ENCODE measurements at places on chromosomes 11 and 22.

GRCh38 chr11:34339149-34340064 lies 18.4 kb downstream of the ABTB2 start:
- DNase-seq: peak; percentile 30

GRCh38 chr11:113238721-113239120 lies 75.7 kb upstream of the TTC12 start:
- DNase-seq: no peak

- DNase-seq: no peak
Measured at GRCh38 chr11:14253840-14254239, 105.1 kb downstream of the RRAS2 start.

- DNase-seq: peak; percentile 26
Measured at GRCh38 chr22:36327922-36328551, 59.7 kb downstream of the MYH9 start.

GRCh38 chr11:38173676-38174075 lies 1575.6 kb upstream of the RAG2 start:
- no peak for DNase-seq
